ENCODE measurements at places on chromosomes 5 and 9. TPM values are rescaled to one million over a fixed set of nuclear protein-coding genes. Genes with fewer than 3 reads are reported as not detected.

CDKN2A gene
- total RNA-seq = not detected

NUTM2F gene
- not detected for total RNA-seq

TERT gene
- total RNA-seq = 1.5 TPM

OR1L8 gene
- total RNA-seq = not detected

SLC4A9 gene
- total RNA-seq = not detected

RGS3 gene
- total RNA-seq = 26.9 TPM

IL9 gene
- total RNA-seq = not detected

RASGRF2 gene
- 0.37 TPM for total RNA-seq

HSPB3 gene
- total RNA-seq = not detected

SOHLH1 gene
- total RNA-seq = not detected

SLC36A2 gene
- not detected for total RNA-seq

SCGB3A2 gene
- total RNA-seq = not detected

LIX1 gene
- not detected for total RNA-seq

NSD1 gene
- 49.1 TPM for total RNA-seq

ANKDD1B gene
- total RNA-seq = 0.17 TPM

CSF2 gene
- total RNA-seq = not detected

WNT8A gene
- total RNA-seq = not detected

SHOC1 gene
- total RNA-seq = not detected

F2RL2 gene
- 37.5 TPM for total RNA-seq

PKD2L2 gene
- not detected for total RNA-seq

CBY3 gene
- total RNA-seq = not detected

AQP3 gene
- total RNA-seq = 2.6 TPM

Measured in NCI-H460 (cell line).